ENCODE measurements at places on chromosomes 2 and 18.
A peak's percentile ranks its signal among the peaks of the same experiment; 100 is the strongest.

GRCh38 chr2:239132786-239133185 is 268.0 kb downstream of the HDAC4 start:
- DNase-seq, result no peak

GRCh38 chr2:197207598-197207997 is 103.0 kb downstream of the ANKRD44 start:
- no peak for DNase-seq

- DNase-seq, result no peak
Measured at GRCh38 chr2:38010995-38011394, 65.0 kb downstream of the CYP1B1 start.

GRCh38 chr2:10985260-10985659 is 73.5 kb downstream of the KCNF1 start:
- no peak for DNase-seq

GRCh38 chr2:178796079-178796677 is 11.0 kb downstream of the TTN start:
- no peak for DNase-seq

- DNase-seq, result no peak
Measured at GRCh38 chr2:215324811-215325210, 13.0 kb downstream of the ATIC start.

- no peak for DNase-seq
Measured at GRCh38 chr2:159028776-159029175, 60.3 kb downstream of the TANC1 start.

DNA sequence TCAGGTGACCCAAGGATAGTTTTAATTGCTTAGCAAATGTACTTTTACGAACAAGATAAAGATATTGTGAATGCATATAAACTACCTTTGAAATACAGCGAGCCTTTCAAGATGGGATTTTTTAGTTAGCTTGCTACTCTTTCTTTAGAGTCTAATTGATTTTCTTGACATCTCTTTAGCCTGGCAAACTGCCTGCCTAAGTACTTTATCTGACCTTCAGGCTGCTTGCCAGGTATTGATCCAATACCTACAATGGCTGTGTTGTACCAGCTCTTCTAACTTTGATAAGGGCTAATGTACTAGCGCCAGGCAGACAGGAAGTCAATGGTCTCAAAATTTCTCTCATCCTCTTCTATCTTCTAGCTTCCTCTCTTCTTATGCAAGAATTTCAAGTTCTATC is 414.4 kb upstream of the ACVR2A start:
- DNase-seq, result no peak

GRCh38 chr2:70984576-70985282 is 6.3 kb downstream of the ANKRD53 start:
- DNase-seq, result peak; percentile 75

DNA sequence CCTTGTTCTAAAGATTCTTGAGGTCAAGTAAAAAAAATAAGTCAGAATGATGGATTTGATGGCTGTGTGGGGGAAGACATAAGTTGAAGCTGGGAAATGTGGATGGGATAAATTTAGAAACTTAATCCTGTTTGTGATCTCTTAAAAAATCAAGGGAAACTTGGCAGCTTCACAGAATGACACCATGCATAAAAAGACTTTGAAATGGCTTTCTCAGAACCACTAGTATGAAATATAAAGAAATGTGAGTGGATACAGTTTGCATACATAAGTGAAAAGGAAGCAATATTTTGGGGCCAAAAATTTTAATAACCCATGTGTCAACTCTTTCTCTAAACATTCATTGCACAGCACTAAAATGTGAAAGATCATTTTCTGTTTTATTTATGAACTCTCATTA is 21.7 kb downstream of the CDH19 start:
- no peak for DNase-seq

DNA sequence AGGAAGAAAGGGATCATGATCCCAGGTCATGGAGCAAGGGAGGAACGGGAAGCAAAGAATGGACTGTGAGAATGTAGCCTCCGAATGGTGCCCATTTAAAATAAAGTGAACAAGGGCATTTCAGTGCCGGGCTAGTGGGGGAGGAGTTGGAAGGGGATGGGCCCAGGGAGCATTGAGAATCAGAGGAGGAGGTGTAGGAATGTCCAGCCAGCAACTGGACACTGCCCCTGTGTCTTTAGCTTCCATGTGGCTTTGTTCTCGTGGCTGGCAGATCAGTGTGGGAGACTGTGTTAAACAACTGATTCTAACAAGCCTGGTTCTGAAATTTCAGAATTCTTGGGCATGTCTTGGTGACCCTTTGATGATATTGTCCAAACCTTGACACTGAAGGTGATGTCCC is 1.4 kb upstream of the RNF103 start:
- no peak for DNase-seq

DNA sequence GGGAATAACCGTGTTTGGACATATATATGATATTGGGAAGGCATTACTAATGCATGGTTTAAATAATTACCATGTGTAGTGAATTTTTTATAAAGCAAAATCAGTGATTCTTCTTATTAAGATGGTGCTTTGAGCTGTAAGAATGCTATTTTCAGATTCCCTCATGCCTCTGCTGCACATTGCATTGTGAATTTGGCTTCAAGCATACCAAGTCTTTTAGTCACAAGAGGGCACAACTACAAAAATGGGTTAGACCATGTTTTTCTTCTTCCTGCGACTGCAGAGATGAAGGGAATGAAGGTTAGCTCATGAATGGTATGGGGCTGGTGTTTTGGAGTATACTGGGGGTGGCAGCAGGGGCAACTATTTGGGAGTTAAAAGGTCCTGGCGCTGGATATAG is 320.1 kb downstream of the SLC4A3 start:
- DNase-seq, result no peak

GRCh38 chr2:216690853-216691741 is 4.3 kb downstream of the IGFBP5 start:
- no peak for DNase-seq

- no peak for DNase-seq
Measured at GRCh38 chr2:213723041-213723560, 438.8 kb downstream of the SPAG16 start.

DNA sequence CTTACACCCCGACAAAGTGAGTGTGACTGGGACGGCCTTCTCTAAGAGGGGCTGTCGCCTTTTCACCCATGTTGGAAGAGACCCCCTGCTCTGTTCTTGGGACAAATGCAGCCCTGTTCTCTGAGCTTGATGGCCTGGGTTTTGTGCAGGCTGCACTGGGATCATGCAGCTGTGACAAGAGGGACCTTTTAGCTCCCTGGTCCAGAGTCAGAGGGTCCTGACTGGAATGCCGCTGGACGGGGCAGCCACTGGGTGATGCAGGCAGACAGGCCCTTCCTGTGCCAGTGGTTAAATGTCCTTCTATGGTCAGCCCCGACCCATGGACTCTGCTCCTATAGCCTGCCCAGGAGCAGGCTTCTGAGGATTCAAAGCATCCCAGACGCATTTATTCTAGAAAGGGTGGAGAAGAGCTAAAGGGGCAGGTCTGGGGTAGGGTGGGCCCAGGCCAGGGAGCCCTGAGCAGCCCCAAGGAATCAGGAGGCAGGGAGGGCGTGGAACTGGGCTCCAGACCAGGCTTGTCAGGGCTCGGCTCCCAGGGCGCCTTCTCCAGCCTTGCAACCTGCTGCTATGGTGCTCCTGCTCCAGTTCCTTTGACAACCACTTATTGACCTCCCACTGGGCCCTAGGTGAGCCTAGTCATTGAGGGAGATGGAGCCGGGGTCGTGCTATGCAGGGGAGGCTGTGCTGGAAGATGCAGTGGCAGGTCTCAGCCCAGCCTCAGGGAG is 277.9 kb upstream of the HS6ST1 start:
- no peak for DNase-seq

- no peak for DNase-seq
Measured at GRCh38 chr2:59874971-59875755, 678.3 kb downstream of the BCL11A start.
